ENCODE measurements at places on chromosomes 2 and 18.

DNA sequence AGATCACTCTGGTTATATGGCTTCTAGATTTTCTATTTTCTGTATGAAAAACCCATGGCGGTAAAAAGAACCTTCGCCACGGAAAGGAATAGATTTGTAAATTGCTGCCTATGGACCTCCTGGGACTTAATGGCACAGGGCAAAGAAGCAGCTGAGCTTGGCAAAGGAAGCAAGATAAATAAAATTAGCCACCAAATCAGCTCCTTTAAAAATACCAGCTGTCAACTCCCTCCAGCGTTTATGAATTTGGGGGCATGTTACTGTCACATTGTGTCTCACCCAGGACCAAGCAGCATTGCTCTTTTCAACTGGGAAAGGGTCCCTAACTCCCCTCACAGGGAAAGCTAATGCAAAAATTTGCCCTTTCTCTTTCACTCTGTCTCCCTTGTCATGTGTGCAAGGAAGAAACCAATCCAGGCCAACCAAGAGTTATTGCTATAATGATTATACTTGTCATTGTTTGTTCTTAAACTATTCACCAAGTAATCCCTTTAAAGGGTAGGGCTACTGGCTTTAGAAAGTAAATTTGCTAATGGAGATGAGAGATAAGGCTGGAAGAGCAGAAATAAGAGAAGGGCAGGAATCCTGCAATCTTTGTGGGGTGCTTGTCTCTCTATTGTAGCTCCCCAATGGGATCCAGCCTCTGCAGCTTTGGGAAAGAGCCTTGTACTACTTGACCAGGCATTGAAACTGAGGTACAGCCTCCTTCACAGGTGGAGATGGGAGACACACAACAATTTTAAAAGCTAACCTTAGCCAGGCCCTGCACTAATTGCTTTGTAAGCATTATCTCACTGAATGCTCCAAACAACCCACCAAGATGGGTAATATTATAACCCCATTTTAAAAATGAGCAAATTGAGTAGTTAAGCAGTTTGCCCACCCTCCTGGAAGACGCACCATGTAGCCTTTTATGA, 119.1 kb upstream of the KLF7 start:
- DNase-seq, result no peak

GRCh38 chr18:57542126-57542525, 44.4 kb downstream of the FECH start:
- no peak for DNase-seq

DNA sequence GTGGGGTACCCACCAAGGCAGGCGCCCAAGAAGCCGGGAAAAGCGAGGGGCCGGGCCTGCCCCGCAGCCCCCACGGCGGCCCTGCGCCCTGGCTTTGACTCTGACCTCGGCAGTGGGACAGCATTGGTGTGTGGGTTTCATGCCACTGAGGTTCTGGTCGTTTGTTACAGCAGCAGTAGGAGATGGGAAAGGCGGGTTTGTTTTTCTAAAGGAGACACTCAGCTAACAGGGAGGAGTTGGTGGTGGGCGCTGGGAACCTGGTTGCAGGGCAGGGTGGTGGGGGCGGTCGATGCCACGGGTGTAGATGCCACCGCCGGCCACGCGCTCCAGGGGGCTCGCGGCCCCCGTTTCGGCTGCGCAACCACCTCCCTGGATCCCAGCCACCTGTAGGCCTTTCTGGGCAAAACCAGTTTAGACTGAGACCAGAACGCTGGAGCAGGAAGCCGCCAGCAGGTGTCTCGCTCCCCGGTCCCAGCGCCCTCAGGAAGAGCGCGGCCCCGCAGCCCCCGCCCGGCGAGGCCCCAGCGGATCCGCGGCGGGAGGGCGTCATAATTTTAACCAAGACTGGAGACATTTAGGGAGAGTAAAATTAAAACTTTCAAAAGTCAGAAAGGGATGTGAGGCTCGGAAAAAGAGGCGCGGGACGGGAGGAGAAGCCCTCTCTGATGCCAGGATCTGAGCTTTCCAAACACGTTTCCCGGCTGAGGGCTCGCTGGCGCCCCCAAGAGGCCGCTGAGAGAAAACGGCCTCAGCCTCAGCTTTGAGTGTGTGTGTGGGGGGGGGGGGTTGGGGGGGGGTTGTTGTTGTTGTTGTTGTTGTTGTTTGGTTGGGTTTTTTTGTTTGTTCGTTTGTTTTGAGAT, 17.4 kb downstream of the CIDEA start:
- no peak for DNase-seq

DNA sequence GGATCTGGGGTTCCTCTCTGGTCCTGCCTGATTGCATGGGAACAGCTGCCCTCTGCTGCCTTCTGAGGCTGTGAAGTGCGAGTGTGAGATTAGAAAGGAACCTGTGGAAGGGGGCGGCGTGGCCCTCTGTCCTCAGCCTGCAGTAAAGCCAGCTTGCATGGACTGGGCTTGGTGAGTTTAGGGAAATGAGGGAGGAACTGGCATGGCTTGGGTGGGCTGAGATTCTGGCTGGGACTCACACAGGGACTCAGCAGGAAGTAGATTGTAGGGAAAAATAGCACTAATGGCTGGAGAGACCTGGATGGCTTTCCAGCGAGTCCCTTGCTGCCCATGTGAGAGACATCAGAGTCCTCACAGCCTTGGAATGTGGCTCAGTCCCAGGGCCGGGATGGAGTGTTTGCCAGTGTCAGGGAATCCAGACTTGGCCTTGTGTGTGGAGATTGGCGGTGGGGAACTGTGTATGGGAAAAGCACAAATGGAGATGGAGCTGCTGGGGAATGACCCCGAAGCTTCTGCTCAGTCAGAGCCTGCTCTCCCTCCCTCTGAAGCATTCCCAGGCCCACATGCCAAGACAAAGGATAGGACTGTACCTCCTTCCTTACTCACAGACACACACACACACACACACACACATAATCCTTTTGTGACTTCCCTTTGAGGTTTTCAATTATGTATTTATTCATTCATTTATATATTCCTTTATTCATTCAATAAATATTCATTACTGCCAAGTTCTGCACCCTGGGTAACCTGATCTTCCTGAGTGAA, 115.4 kb downstream of the ACAA2 start:
- DNase-seq, result no peak

DNA sequence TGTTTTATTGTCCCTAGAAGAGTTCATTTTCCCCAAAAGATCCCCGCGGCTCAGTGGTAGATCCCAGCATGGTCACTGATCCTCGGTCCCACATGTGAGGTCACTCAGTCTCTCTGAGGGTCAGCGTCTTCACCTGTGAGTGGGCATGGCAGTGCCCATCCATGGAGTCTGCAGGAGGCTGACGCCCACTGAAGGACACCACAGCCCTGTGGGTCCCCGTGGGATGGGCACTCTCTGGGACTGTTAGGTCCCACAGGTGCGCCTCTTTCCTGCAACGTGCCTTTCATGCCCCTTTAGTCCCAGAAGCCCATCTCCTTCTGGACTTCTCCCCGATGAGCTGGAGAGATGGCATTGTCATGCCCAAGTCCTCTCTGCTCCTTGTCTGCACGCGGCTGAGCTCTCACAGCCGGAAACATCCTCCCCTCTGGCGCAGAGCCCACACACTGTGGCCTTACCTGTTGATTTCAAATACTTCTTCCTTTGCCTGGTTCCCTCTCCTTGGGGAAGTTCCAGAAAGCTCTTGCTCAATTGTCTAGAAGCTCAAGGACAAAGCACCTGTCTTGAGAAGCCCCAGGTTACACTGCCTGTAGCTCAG, 75.9 kb downstream of the PTGR3 start:
- no peak for DNase-seq

DNA sequence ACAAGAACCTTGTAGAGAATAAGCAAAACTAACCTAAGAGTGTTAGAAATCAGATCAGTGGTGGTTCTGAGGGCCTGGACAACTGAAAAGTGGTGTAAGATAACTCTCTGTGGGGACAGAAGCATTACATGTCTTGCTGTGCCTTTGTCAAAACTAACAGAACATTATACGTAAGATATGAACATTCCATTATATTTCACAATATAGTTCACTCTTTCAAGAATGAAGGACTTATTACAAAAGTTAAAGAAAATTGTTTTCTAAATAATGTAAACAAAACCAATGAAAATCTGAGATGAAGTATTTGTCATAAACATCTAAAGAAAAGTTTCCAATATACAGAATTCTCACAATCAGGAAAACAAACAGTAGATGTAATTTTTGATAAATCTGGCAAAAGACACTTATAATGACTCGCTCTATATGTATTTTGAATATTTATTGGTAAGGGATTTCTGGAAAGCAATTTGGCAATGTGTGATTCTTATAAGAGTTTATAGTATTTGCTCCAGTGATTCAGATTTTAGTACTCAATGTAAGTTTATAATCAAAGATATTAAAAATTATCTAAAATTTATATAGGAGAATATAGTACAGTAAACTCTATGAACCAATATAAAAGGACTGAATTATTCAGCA, 258.4 kb downstream of the CD226 start:
- no peak for DNase-seq

Data from stimulated activated CD4-positive, alpha-beta T cell treated with anti-CD3 and anti-CD28 coated beads, Interleukin-1b, Interleukin-23, amount 100 ng/mL, for 1 hour (primary cell).